ENCODE measurements at places on chromosomes 11 and 22.

- DNase-seq: no peak
Observed at GRCh38 chr11:67700141-67700540, 25.7 kb upstream of the ALDH3B2 start.

DNA sequence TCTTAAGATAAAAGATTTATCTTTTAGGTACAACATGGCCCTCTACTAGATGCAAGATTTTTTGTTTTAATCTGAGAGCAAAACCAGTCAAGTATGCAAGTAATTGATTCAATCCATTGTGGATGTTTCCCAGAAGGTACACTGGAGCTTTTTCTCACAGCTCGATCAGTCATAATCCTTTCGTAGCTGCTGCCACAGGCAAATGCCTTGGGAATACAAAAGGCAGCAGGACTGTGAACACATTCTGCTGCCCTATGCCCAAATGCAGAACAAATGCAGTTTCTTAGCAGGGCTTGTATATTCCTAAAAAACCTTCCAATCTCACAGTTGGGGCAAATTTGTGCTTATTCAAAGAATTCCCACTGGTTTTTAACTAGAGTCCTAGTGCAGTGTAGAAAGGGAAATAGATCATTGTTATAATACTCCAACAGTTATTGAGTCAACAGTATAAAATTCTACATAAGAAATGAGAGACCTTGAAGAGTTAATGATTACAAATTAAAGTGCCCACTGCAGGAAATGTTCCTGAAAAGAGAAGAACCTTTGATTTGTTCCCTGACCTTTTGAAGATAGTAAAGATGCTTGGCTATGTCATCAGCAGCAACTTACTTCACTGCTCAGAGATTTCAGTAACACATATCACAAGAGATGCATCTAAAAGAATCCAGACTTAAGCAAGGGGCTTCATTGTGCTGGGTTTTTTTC is 14.1 kb downstream of the LPXN start:
- DNase-seq: no peak

- DNase-seq: no peak
Observed at GRCh38 chr11:7548659-7549274, 35.0 kb downstream of the PPFIBP2 start.

DNA sequence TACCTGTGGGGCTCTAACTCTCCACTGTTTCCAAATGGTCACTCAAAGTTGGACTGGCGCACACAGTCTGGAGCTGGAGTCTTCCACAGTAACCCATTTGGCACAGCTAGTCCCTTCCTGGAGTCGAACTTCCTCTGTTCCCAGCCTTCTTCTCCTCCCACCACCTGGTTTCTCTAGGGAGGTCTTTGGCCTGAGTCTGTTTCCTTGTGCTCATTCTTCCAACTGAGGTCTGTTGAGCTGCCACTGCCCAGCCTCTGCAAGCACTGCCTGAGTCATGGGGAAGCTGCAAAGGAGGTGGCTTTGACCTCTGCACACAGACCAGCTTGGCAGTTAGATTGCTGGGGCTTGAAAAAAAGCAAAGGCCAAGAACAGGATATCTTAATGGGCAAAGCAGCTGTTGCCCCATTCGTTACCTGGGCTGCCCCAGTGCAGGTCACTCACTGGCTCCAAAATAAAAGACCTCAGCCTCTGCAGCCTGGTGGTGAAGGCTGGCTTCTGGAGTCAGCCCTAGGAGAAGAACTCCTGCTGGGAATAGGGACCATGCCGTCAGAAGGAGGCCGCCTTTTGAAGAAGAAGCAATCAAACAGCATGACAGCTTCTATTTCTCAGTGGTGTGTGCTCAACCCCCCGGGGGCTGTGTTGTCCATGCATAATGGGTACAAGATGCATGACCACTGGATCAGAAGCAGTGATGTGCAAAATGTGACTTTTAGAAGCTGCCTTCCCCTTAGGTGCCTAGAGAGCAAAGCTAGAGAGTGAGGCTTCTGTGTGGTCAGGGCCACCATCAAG is 3.0 kb downstream of the ADAMTS15 start:
- no peak for DNase-seq

DNA sequence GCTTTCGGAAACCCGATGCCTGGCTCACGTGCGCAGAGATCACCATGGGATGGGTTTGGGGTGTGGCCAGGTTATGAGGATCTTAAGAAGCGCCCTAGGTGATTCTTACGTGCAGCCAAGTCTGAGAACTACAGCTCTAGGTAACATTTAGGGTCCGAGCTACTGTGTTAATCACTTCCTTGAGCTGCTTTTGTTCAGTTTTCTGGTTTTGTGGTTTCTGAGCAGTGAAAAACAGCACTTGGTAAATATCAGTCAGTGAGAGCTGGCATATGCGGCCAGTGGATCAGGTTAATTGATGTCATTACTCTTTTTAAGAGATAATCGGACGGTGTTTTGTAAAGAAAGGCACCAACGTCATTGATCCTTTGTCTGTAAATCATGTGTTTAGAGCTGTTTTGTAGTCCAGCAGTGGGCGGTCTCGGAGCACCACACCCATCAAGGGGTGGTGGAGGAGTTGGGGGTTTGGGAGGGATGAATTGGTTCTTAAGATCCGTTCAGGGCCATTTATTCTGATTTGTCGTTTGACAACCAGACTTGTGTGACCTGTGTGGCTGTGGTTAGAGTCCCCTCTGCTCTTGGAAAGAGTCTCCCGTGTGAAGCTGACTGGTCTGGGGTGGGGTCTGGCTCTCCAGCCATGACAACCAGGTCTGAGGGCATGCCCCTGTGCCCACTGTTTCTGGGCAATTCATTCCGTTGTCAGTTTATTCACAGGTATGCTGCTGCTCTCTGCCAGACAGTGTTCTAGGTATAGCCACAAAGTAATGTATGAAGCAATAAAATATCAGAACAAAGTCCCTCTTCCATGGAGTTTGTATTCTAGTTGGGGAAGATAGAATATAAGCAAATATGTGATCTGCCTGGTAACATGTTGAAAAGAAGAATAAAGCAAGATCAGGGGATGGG is 61.9 kb upstream of the SORL1-AS1 start:
- DNase-seq: no peak

DNA sequence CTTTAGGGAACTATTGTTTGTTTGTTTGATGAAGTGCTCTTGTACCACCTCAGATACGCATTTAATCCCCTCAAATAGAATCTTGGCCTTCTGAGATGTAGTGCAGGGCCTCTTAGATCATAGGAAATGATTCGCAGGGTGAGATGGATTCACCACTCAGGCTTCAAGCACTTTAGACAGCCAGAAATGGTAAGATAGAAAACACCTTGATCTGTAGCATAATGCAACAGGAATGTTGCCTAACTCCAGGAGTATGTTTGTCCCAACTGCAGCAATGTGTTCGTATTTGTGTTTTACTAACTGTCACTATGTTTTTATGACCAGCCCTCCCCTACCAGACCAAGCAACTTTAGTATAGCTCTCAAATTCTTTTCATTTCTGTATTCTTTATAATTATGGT is 761.2 kb downstream of the NELL1 start:
- DNase-seq: no peak

DNA sequence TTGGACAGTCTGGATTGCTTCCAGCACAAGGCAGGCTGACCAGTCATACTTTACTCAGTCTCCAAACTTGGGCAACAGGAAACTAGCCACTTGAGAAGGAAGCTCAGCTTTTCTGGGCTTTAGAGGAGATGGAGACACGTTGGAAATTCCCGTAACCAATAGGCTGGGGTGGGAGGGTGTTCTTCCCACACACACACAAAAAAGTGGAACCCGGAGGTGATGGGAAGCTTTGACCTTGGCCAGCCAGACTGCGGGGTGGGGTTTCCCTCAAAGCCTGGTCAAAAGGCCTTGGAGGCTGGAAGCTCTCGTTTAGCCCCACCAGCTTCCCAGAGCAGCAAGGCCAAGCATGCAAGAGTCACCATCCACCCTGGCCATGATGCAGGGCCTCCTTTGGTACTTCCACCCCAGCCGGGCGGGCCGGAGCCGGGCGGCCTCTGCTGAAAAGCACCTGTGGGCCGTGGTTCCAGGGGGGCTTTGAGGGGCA is 126.2 kb downstream of the BCR start:
- no peak for DNase-seq

DNA sequence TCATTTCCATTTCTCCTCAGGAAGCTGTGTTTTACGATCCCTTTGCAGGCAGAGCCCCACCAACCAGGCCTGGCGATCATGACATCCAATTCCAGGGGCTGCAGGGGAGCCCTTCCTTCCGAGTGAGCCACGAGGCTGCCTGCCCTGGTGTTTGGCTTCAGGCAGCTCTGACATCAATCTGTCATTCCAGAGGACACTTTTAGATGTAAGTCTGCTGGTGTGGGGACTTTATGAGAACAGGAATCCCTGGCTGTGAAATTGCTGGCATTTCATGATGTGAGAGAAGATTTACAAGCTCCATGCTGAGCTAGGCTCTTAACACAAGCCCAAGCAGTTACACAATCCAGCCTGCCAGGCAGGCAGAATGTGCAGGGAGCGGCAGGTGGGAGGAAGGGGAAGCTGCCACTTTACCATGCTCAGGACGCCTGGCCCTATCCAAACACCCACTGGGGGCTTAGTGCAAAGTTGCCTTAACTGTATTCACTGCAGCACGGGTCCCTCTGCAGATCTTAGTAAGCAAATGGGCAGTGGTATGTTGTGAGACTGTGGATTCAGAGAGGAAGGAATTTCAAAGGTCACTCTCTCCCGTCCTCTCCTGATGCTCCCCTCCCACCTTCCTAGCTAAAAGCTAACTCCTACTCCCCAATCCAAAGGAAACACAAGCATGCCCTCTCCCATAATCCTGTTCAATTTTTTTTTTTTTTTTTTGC is 43.4 kb upstream of the MICAL2 start:
- DNase-seq: no peak

DNA sequence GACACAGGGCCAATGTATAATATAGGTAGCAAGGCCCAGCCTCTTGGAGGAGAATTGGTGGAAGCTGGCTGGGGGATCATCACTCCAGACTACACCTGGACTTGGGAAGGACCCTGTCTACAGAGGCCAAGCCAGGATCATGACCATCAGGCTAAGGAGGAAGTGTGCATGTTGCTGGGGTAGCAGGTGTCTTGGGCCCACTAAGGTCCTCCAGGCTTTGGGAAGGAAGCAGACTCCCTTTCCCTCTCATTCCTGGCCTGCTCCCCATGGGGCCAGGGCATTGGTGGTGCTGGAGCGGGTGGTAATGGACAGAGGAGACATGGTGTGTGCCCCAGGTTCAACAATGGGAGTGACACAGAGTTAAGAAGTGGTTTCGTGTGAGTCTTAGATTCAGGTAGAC is 16.0 kb upstream of the TUB start:
- DNase-seq: no peak

DNA sequence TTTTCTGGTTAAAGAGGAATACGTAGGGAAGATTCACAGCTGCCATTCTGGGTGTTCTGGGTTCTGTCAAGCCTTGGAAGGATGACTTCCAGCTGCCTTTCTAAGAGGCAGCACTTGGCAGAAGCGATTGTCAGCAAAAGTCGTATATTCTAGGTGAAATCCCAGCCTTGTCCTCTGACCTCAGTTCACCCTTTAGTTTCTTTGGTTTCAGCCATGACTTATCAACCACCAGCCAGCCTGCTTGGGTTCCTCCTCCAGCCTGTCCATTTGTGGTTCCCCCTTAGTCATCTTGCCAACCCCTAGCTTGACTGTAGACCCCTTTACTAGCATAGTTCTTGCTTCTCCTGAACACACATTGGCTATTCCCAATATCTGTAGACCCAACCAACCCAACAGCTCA is 102.3 kb upstream of the CD44 start:
- no peak for DNase-seq

- DNase-seq: no peak
Observed at GRCh38 chr11:21707116-21707739, 485.7 kb upstream of the ANO5 start.

GRCh38 chr11:6654281-6655019 is 1.2 kb downstream of the DCHS1 start:
- no peak for DNase-seq

GRCh38 chr11:100866453-100866852 is 179.4 kb downstream of the ARHGAP42 start:
- no peak for DNase-seq

DNA sequence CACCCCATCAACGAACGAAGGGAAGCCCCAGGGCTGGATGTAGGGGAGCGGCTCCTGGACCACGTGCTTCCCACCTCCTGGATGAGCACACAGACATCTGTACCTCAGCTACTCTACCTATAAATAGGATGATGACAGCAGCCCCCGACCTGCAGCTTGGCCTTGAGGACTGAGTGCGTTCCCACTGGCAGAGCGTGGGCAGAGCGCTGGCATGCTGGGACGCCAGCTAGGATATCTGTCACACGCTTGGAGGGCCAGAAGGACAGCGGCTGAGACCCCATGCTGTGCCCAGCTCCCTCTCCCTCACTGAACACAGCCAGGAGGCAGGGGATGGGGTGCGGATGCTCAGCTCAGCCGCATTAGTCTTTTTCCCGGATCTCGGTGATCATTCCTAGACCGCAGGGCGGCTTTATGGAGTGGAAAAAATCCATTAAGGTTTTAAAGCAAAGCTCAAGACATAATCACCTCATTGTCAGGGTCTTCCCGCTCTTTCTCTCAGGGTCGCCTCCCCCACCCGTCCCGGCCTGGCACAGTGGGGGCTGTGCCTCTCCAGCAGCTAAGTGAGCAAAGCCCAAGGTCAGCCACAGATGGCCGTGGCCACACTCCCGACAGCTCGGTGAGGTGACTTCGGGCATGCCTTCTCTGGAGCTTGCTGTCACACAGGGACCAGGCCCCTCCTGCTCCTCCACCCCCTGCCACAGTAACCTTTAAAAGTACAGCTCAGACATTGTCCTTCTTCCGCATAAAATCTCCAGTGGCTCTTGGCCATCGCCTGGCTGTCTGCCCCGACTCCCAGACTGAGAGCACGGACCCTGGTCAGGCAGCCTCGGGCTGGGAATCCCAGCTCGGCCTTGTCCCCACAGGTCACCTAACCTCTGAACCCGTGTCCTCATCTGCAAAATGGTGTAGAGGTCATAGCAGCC is 69.6 kb upstream of the SHISAL1 start:
- no peak for DNase-seq

DNA sequence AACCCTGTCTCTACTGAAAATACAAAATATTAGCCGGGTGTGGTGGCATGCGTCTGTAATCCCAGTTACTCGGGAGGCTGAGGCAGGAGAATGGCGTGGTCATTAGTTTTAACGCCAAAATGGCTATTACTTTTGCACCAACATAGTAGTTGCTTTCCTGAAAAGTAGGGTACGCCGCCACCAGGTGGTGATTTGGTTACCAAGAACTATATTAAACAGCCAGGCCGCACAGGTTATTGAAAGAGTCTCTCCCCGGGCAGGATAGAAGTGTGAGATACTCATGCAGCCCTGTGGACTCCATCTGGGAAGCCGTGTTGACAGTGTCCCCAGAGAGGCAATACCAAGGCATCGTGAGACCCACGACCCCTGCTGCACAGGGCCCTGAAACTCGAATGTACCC is 24.6 kb upstream of the LRRC32 start:
- DNase-seq: no peak

DNA sequence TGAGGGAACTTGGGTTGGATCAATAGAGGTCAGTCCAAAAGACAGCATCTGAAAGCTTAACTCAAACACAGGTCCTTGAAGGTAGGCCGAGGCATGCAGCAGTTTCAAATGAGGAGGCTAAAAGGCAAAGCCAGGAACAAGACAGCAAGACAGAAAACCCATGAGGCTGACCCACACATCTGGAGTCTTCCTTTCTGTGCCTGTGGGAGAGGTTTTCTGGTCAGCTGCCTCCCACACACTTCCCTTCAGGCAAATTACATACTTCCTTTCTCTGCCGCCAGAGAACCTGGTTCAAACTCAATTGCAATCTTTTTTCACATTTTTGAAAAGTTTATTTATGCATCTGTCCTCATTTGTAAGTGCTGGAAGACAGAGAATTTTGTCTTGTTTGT is 29.8 kb upstream of the CRTAM start:
- no peak for DNase-seq
